ENCODE measurements at places on chromosomes 1 and 21.

GRCh38 chr1:157115851-157116736, 16.5 kb upstream of the ETV3L start:
- DNase-seq: no peak

GRCh38 chr1:175829845-175830244, 86.5 kb upstream of the TNR start:
- no peak for DNase-seq

- DNase-seq: no peak
Observed at GRCh38 chr1:66412704-66413103, 121.2 kb upstream of the SGIP1 start.

DNA sequence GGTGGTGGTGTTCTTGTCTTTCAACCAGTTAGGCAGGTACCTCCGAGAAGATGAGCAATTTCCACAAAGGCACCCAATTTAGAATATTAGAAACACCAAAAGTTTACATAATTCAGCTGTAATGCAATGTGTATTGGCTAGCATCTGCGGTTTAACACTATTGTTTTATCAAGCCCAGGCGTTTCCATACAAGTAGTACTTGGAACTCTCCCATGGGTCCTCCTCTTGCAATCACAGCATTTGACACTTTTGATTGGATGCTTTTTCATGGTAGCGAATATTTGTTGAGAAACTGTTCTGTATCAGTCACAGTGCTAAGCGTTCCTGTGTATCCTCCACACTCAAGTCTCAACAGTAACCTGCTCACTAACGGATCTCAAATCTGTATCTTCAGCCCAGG, 20.1 kb upstream of the MAP1LC3C start:
- no peak for DNase-seq

DNA sequence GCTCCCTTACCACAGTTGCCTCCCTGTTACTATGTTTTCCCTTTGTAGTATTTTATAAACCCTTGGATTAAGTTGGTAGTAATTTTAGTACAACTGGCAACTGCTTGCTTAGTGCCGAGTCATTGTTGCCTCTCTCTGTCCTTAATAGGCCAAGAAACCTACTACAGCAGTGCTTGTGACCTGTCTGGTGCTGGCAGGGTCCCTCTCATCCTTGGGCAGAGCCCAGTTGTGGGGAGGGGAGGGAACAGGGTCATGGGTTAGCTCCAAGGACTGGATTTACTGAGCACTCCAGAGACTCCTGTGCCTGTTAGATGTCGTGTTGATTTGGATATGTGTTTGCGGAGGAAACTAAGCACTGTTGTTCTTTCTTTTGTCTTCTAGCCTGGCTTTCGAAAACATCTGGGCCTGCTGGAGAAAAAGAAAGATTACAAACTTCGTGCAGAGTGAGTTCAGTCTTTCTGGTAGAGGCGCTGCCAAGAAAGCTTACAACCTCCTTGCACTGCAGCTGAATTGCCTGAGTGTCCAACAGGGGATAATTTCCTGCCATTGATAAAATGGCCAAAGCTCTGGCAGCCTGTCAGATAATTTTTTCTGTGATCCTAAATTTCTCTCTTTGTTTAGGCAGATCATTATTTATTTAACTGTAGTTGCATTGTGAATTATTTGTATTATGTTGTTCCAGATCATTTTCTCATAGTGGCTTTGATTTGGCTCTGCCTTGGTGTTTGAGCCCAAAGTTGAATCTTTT, 3.6 kb downstream of the UTP11 start:
- DNase-seq: no peak

GRCh38 chr1:150021191-150021694, 10.7 kb upstream of the OTUD7B start:
- no peak for DNase-seq

DNA sequence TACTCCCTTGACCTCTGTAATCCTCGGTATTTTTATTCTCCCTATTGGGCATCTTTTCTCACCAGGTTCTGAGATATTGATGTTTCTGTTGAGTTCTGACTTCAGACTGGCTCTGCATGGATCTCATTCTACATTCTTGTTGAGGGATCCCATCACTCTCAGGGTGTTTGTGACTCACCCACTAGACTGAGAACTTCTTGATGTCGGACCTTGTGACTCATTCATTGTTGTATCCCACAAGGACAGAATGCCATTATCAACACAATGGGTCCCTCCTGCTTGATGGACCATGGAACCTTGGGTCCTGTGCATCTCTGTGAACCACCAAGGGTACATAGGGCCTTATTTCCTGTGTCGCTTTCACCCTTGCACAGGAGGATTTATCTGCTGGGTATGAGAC, 174.1 kb downstream of the PBX1 start:
- DNase-seq: no peak
